H9 (cell line): ENCODE measurements at places on chromosomes 7 and 10.

- DNase-seq = no peak
These were observed 18.7 kb upstream of the PRKAG2 start for GRCh38 chr7:151895631-151896031.

GRCh38 chr10:34181553-34182300, 633.4 kb downstream of the PARD3 start:
- DNase-seq = no peak

GRCh38 chr10:132411561-132412253, 14.7 kb downstream of the PWWP2B start:
- DNase-seq = no peak

DNA sequence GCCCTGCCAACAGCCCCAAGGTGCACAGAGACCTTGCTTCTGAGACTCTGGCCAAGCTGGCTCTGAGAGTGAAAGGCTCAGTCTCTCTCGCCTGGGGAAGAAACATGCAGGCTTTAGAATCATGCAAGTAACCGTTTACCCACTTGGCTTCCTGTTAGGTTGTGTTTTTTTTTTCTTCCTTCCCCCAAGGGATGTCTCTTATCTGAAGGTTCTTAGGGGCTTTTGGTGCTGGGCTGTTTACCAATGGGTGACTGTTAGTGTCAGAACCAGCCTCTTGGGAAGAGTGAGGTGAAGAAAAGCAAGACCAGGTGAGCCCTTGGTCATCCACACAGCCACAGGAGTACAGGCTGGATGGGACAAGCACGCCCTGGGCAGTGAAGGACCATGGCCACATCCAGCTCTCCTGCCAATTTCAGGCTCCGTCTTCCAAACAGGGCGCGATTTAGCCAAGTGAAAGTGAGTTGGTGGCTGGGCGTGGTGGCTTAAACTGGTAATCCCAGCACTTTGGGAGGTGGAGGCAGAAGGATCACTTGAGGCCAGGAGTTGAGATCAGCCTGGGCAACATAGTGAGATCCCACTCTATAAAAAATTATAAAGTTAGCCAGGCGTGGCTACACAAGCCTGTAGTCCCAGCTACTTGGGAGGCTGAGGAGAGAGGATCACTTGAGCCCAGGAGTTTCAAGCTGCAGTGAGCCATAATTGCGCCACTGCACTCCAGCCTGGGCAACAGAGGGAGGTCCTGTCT, 76.3 kb upstream of the CUX1 start:
- DNase-seq = no peak

- DNase-seq = no peak
These were observed 5.1 kb upstream of the TBX20 start for GRCh38 chr7:35258868-35259522.

DNA sequence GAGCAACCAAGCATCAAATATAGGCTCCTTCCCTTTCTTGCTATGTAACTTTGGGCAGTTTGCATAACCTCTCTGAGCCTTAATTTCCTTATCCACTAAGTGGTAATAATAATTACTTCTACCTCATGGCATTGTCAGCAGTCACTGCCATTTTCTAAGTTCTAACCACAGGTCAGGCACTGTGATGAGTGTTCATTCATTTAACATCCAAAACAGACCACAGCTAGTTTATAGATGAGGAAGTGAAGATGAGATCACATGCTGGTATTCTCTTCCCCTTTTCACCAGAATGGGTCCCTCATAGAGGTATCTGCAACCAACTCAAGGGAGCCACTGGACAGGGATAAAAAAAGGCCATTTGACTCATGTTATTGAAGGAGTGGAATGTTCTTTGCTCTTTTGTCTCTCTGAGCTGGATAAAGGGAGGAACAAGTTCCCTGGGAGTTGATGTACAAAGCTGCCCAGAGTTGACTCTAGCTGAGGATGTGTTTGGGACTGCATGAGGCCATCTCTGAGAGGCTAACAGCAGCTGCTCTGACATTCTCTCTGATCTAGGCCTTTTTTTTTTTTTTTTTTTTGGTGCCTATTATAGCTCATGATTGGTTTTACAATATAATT, 65.0 kb downstream of the DNAJC12 start:
- no peak for DNase-seq

DNA sequence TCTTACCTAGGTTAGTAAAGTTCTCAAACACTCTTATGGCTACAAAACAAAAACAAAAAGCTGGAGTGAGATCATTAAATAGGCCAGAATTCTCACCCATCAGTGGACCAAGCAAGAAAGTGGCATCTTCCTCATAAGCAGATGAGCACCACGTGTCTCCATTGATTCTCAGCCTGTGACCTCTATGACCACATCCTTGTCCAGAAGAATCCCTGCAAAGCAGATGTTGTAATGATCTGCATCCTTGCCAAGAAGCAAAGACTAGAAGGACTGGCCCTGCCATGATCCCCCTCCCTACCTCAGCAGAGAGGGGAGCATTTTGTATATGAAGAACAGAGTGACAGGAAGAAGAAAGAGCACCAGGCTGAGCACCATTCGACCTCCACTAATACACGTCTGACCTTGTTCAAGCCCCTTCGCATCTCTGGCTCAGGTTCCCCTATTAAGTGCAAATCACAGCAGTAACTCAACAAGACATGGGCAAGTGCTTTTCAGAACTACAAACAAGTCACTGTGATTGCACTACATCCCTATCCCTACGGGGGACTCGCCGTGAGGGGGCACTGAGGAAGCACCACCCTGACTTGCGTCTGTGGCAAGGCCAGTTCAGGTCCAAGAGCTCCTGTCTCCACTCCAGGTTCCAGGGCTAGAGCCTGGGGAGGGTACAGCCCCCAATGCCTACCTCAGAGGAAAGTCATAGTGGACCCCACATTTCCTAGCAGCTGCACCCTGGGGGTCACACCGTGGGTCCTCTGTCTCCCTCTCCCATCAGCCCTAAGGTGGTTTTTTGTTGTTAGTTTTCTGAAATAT, 22.2 kb upstream of the RASSF4 start:
- DNase-seq = peak; percentile 5

- peak; percentile 43 for DNase-seq
These were observed 28.5 kb downstream of the PPP2R2D start for GRCh38 chr10:131929122-131929845.

GRCh38 chr7:144474800-144475615, 71.5 kb upstream of the NOBOX start:
- no peak for DNase-seq

GRCh38 chr7:105261689-105262088, 127.0 kb downstream of the SRPK2 start:
- no peak for DNase-seq
